AG08395 (cell line): ENCODE measurements at places on chromosomes 3 and 15.
A peak's percentile ranks its signal among the peaks of the same experiment; 100 is the strongest.

GRCh38 chr3:11204697-11205348, 50.5 kb downstream of the HRH1 start:
- no peak for DNase-seq

- DNase-seq = no peak
Measured at GRCh38 chr3:56118968-56119367, 349.3 kb downstream of the ERC2 start.

DNA sequence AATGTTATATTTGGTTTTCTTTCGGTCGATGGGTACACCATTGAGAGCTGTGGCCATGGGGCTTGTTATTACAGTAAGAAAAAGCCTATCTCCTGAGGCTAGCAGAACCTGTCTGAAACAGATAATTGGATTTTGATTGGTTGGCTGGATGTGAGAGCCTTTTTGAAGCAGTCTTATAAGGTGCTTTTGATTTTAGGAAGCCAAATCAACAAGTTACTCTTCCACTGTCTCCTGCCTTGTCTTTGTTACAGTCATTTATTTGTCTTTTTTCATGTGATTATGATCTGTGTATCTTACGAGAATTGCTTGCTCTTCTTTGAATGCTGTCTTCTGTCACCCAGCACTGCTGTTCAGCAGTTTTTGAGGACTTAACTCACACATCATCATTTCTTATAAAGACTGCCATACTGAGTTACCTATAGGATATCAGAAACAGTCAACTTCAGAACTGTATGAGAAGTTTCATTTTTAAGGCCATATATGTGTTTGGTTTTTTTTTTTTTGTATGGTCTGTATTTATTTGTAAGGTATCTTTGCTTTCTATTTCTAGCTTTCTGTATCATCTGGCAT, 51.1 kb downstream of the MEF2A start:
- DNase-seq = no peak

- DNase-seq = peak; percentile 43
Measured at GRCh38 chr15:98070137-98070536, 109.6 kb downstream of the ARRDC4 start.

- DNase-seq = no peak
Measured at GRCh38 chr3:52650439-52650838, 35.3 kb downstream of the PBRM1 start.

- DNase-seq = no peak
Measured at GRCh38 chr3:121566773-121567172, 976 bp upstream of the ARGFX start.

DNA sequence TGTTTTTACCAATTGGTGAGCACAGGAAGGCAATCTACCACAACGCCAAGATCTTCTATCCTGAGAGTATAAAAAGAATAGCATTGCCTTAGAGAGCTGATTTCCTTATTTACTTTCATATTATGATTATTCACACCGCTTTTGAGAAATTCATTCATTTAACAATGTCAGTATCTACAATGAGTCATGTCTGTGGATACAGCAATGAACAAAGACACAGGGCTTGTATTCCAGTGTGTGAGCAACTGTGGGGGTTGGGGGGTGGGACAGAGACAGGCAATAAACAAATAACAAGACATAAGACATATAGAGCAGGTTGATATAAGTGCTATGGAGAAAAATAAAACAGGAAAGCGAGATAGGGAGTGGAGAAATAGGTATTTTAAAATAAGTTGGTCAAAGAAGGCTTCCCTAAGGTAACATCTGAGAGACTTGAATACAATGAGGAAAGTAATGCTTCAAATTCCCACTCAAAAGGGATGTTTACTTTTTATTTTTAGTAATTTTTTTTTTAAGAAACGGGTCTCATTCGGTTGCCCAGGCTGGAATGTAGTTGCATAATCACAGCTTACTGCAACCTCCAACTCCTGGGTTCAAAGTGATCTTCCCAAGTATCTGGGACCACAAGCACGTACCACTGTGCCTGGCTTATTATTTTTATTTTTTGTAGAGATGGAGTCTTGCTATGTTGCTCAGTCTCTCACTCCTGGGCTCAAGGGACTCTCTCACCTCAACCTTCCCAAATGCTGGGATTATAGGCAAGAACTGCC, 45.7 kb downstream of the PGBD4 start:
- no peak for DNase-seq

GRCh38 chr3:59432665-59433064, 382.8 kb upstream of the CFAP20DC start:
- peak; percentile 39 for DNase-seq

DNA sequence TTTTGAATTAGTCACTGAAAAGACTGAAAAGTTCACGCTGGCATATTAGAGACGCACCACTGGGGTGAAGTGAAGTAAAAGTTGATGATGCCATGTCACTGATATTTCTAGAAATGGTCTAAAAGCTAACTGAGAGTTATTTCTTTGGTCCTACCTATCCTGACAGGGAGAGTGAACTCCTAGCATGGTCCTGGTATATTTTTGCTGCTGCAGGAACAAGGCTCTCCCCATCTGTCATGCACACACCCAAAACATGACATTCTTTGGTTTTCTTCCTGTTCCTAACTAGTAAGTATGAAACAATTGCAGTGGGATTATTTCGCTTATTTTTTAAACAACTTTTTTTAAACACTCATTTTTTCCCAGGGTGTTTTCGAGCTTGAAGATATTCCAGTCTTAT, 466.7 kb downstream of the ERC2 start:
- DNase-seq = no peak

DNA sequence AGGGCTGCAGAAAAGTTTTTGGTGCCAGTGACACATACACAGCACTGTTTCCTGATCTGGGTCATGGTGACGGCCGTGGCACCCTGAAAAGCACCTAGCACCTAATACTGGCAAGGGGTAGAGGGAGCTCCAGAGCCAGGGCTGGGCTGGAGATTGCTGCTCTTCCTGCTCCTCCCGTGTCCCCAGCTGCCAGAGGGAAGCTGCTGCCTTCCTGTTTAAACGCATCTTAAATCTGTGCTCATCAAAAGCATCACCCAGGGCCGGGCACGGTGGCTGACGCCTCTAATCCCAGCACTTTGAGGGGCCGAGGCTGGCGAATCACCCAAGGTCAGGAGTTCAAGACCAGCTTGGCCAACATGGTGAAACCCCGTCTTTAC, 156.7 kb upstream of the MEF2A start:
- peak; percentile 78 for DNase-seq

GRCh38 chr3:157532529-157533297, 29.5 kb upstream of the VEPH1 start:
- peak; percentile 72 for DNase-seq

- DNase-seq = no peak
Measured at GRCh38 chr15:70866982-70867641, 13.2 kb upstream of the LARP6 start.

DNA sequence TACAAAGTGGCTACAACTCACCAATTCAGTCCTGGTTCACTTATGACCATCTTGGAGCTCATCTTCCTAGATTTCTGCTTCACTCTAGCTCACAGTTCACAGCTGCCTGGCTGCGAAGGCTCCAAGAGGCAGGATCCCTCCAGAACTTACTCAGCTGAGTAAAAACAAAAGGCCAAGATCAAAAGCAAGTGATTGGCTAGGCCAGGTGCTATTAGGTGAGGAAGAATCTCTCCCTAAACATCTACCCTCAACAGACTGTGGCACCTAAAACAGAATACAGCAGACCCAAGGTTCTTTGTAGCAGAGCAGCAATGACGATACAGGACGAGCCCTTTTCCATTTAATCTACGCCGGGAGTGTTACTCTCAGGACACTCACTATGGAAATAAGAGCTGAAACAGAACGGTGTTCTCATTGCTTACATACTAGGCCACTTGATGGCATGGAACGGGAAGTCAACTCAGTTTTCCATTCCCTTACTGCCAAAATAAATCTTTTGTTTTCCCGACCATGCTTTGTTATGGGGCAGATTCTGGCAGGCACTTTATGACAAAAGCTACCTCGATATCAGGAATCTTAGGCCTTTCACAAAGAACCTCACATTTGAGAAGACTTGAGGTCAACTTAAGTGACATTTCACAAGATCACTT, 901 bp downstream of the ICE2 start:
- peak; percentile 13 for DNase-seq

GRCh38 chr3:181711325-181712135, at the start of gene SOX2:
TSS of gene SOX2 (plus strand) at chr3:181711925. CDS start at chr3:181712361, 436 bp downstream.
- peak; percentile 52 for DNase-seq
